ENCODE measurements at places on chromosomes 1 and 21.
A peak's percentile ranks its signal among the peaks of the same experiment; 100 is the strongest.

DNA sequence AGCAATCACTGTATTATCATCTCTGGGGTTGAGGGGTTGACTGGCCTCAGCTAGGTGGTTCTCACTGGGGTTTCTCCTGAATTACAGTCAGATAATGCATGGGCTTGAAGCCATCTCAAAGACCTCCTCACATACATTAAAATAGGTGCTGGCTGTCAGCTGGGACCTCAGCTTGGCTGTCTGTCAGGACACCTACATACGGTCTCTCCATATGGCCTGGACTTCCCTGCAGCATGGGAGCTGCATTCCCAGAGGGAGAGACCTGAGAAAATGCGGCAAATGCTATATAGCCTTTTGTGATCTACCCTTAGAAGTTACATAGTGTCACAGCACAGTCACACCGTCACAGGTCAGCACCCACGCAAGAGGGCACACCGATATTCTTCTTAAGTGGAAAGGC lies 93.6 kb downstream of the TSEN15 start:
- no peak for DNase-seq

DNA sequence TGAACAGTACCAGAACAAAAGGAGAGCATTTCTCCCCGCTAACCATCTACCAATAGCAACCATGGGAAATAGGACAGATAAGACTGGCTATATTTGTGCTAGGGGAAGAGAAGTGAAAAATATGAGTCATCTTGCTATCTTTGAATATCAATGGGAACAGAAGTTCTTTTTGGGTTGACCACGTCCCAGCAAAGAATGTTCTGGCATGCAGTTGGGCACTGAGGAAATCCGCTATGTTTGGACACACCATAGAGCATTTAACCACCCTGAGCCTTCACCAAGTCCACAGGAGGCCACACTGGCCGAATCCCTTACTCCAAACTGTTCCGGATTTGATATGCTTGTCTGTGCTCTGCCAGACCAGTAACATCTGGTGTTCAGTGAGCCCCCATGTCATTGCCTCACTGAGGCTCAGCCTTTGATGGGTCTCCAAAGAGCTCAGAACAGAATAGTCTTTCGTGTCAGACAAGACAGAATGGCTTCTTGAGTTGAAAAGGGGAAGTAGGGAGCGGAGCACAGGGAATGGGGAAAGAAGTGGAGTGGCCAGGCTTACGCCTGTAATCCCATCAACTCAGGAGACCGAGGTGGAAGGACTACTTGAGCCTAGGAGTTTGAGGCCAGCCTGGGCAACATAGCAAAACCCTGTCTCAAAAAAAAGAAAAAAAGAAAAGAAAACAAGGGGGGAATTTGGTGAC lies 81.4 kb downstream of the SMYD2 start:
- DNase-seq, result peak; percentile 26

- no peak for DNase-seq
Observed at GRCh38 chr21:20419772-20420171, 578.4 kb upstream of the NCAM2 start.

DNA sequence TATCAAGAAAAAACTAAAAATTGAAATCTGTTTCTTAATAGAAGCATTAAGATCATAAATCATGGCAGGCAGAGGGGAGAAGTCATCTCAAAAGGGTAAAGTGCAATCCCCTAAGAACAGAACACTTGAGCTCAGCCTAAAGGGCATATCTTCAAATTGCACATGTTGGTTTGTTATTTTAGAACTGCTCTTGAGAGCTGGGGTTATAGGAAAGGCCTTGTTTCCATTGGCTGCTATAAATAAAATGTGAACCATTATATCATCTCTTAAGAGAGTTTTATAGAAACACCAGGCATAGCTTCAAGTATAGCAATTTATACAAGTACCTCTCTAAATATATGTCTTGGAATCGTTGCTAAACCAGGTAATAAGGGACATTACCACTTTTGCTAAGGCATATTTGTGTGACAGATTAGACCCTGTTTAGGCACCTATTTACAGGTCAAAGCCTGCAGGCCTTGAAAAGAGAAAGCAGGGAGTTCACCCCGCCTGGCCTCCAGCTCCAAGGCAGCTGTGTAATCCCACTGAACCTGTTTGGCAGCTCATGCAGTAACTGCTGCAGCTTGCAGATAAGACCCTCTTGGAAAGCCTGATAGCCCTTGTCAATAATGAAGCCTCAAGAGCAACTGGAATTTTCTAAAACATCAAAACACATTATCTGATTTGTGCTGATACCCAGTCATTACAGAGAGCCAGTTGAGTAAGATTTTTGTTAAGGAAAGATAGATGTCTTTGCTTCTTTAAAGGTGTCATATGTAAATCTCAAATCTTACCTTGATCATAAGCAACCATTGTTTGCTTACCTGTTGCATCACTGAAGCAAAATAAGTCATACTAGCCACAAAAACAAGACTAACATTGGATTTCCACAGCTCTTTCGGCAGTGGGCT lies 24.2 kb upstream of the SYDE2 start:
- no peak for DNase-seq

GRCh38 chr1:205453466-205453865 lies 2.4 kb downstream of the BLACAT1 start:
- no peak for DNase-seq

- no peak for DNase-seq
Observed at GRCh38 chr1:2098839-2099785, 48.9 kb downstream of the PRKCZ start.

- no peak for DNase-seq
Observed at GRCh38 chr1:45722809-45723208, 27.6 kb downstream of the IPP start.

GRCh38 chr1:245583575-245584330 lies 429.0 kb downstream of the KIF26B start:
- no peak for DNase-seq

DNA sequence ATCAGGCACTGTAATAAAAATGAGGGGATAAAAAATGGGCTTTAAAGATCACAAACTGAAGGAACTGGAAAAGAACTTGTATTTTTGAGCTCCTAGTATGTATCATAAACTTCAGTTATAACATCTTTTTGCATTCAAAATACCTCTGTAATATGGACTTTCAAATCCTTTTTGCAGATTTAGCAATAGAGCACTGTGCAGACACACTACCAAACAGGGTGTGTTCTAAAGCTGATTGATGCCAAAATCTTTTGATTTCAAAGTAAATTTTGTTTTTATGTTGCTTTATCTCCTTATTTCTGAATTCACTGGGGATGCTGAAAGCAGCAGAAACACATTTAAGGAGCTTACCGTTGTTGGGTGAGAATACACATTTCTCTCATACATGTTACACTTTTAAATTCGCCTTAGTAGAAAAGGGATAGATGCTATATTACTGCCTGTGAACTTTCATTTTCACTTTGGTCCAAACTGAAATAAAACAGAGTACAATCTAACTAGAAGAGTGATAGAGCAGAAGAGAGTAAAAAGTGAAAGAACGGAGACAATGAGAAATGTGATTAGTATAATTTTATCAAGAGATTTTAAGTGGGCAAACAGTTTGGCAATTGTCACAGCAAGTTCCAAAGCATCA lies 1126.6 kb downstream of the BRINP3 start:
- no peak for DNase-seq

DNA sequence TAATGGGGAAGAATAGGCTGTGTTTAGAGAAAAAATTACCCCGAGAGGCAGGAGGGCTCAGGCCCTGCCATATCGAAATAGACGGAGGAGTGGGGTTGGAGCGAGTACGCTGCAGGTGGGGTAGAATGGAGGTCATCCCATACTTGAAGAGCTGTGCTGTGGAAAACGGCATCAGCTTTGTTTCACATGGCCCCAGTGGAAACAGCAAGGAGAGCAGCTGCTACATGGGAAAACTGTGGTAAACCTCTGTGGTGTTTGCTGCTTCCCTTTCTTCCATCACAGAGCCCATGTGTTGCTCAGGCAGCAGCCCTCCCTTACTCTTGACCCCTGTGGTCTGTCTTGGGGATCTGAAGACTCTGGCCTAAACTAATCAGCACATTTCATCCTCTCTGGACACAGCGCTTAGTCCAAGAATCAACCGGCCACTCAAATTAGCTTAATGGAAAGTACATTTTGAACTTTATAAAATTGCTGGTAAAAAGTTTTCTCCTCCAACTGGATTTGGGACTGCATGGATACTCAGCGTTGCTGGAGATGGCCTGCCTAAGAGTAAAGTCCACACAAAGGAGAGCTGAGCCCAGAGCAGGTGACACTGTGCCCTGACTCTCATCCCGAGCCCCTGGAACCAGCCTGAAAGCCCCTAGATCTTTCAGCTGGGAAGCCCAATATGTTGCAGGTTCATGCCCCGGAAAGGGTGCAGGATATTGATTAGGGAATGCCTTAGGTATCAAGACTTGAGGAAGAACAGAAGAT lies 127.1 kb upstream of the GADD45A start:
- DNase-seq, result no peak

DNA sequence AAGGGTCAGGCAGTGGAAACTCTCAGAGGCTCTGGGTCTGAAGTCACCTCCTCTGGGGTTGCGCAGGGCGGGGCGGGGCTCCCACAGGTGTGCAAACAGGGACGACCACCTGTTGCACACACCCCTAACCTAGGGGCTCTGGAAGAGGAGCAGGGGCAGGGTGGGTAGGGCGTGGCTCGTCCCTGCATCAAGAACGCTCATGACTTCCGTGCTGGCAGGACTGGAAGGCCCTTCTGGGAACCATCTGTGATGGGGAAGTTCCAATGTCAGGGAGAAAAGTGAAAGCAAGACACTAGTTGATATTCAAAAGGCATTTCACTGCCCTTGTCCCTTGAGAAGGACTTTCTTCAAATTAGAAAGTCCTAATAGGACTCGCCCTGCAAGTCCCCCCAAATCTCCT lies 22.1 kb upstream of the CLSTN1 start:
- DNase-seq, result no peak

DNA sequence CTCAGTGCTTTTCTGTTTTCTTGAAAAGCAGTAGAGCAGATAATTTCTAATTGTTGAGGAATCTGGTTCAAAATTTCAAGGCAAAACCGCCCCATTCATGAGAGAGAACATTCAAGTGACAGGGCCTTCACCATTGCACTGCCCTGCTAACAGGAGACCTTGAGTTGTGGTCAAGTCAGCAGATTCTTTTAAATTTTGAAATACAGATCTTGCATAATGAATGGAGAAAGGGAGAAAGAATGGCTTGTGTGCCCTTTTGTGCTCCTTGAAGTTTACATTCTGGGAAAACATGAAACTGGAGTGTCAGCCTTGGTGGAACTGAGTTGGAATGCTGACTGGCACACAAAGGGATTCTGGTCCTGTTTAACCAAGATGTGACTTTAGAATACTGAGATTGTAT lies 164.5 kb upstream of the UBE2U start:
- no peak for DNase-seq

DNA sequence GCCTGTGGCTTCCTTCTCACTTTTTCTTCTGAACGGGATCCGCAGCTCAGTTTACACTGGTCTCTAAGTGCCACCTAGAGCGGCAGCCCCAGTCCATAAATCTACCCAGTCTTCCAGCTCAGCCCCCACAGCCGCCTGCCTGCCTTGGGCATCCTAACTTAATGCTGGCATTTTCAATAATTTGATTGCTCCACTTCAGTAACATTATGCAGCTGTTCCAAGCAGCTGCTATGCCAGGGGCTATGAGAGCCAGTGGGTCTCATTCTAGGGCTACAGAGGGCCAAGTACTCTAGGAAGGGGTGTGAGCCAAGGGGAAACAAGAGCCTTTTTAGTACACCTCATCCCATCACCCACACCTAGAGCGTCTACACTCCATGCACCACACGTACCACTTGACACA lies 48.4 kb upstream of the COA6 start:
- no peak for DNase-seq

GRCh38 chr1:200445213-200445612 lies 35.4 kb upstream of the ZNF281 start:
- no peak for DNase-seq

DNA sequence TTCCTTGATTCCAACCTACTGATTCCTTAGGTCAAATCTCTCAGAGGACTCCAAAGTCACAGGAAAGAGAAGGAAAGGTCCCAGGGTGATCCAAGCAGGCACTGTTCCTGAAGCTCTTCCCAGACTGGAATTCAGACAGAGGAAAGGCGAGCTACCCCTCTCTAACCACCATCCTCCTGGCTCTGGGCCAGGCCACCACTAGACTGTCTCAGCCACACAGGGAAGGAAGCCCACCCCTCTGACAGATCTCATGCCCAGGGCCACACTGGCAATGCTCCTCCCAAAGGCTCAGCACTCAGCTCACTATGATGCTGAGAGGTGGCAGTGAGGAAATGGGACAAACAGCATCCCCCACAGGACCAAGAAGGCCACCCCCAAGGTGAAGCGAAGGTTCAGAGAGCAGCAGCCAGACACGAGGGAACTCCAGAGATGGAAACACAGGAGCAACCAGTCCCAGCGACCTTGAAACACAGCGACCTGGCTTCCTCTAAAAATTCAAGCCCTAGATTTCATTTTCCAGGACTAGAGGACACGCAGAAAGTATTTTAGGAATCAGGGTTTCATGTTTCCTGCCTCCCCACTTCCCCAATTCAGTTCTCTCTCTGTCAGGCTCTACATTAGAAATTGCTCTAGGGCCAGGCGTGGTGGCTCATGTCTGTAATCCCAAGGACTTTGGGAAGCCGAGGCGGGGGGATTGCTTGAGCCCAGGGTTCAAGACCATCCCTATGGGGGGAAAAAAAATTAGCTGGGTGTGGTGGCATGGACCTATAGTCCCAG lies 18.8 kb downstream of the PIK3C2B start:
- DNase-seq, result no peak

DNA sequence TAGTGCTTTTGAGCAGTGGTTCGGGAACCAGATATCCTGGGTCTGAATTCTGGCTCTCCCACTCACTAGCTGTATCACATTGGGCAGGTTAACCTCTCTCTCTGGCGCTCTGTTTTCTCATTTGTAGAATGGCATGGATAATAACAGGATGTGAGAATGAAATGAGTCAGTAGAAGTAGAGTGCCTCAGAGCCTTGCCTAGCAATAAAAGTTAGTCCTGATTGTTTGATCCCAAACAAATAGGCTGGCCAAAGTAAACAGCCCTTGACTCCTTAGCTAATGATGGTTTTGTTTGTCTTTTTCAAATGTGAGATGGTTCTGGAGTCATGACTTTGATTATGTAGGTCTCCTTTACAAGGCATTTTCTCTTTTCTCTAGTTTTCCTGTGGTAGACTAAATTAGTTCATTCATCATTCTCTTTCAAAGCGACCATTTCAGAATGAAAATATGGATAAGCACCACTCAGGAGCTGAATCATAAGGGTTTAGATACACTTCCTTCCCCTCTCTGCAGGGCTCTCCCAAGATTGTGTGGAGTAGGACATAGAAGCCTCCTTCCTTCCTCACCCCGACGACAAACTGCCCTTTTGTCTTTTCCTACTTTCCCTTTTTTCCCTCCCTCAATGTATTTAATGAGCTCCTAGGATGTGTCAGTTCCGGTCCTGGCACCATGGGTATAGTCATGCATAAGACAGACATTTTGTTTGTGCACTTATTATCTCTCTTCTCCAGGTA lies 23.1 kb downstream of the KIAA0040 start:
- DNase-seq, result no peak

- no peak for DNase-seq
Observed at GRCh38 chr1:243428617-243429342, 172.9 kb downstream of the SDCCAG8 start.

GRCh38 chr1:151733126-151733525 lies 11.8 kb downstream of the RIIAD1 start:
- DNase-seq, result no peak

All from CD4-positive, alpha-beta T cell treated with Interleukin-4 for 1 hour (primary cell).